ENCODE measurements at places on chromosomes 11 and 22. TPM values are rescaled to one million over a fixed set of nuclear protein-coding genes. Genes with fewer than 3 reads are reported as not detected.

Gene SCN4B
- 0.14 TPM for polyA plus RNA-seq

Gene KRTAP5-9
- polyA plus RNA-seq: 0.33 TPM

Gene ASRGL1
- polyA plus RNA-seq: 2.9 TPM

Gene HEPN1
- polyA plus RNA-seq: not detected

Gene NEU3
- 6.1 TPM for polyA plus RNA-seq

- no peak overlapping the region for H3K4me3 ChIP-seq
- H3K27me3 ChIP-seq: no peaks in the 10 kb centered on the region
- H3K36me3 ChIP-seq: no peaks in the 10 kb centered on the region
- no peaks in the 10 kb centered on the region for H3K4me1 ChIP-seq
Observed at GRCh38 chr11:115222218-115222862, 281.9 kb downstream of the CADM1 start.

DNA sequence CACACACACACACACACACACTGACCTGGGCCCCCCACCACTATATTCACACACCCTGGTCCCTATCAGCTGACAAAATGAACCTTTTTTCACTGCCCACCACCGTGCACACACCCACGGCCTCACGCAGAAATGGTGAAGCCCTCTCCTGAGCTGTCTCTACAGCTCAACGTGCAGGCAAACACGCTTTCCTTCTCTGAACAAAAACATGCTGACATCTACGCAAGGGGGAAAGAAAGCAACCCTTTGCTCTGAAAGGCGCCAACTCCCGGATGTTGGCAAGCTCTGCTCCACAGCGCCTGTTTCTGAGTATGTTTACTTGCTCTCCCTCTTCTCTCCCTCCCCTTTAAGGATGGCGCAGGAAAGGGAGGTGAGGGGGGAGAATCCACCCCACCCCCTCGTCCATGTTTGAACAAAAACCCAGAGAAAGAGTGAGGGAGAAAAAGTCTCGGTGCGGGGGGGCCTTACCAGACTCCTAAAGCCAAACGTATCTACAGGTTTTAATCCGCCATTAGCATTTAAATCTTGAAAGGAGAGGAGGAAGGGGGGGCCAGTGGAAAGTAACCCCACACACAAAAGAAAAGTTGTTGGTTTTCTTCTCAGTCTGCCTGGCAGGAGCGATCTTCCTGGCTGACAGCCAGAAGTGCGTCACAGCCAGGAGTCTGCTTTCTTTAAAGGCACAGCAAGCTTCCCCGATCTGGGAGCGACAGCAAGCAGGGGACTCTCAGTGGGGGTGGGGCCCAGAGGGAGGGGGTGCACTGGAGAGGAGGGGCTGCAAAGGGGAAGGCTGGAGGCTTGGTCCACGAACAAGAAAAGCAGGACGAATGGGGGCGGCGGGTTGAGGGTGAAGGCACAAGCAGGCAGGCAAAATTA, 39.6 kb downstream of the NUMA1 start:
- peaks cover 46% of the 10 kb centered on the region for H3K4me1 ChIP-seq
- DNase-seq: peak; percentile 93
- H3K27me3 ChIP-seq: no peaks in the 10 kb centered on the region
- H3K27ac ChIP-seq: peak overlapping the region; percentile 90

DNA sequence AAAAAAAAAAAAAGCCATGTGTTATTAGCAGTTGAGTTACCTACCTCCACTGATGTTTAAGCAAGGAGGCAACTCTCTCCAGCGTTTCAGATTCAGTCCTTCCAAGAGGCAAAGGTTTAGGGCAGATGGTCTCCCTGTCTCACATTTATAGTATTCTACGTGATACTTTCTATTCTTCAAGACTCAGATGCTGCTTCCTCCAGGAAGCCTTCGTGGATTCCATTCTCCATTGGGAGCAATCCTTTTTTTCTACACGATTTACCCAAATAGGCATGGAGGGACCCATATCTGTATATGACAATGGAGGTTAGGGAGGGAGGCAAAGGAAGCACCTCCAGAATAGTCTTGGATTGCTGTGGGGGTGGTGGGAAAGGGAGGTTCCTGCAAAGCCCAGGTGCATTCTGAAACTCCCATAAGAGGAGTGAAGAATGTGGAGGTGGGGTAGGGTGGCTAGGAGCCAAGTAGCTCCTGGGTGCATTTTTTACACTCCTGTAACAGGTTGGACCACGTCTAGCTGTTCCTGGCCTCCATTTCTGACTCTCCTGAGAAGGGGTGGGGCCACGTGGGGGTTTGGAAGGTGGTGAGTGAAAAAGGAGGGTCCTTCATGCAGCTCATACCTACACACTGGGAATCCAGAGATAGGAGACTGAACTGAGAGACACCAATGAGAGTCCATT, 16.2 kb downstream of the YPEL4 start:
- peaks cover 6% of the 10 kb centered on the region for H3K4me1 ChIP-seq
- no peaks in the 10 kb centered on the region for H3K36me3 ChIP-seq
- H3K27me3 ChIP-seq: no peaks in the 10 kb centered on the region
- no peak overlapping the region for H3K4me3 ChIP-seq
- no peak overlapping the region for H3K27ac ChIP-seq

DNA sequence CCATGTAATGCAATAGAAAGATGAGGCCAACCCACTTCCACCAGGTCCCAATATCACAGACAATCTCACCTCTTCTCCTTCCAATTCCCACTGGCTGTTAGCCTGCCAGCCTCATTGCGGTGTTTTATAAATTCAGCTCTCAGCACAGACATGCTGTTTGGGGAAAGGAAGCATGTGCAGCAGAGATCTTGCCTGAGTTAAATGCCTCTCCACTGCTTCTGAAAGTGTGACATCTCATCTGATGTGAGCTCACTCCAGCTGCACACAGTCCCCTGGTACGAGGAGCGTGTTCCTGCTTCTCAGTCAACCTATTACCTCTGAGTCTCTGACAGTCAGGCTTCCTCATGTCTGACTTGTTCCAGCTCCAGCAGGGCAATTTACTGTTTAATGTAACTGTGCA, 122.7 kb upstream of the GUCY1A2 start:
- no peak for DNase-seq
- H3K4me3 ChIP-seq: no peak overlapping the region
- no peaks in the 10 kb centered on the region for H3K27me3 ChIP-seq
- H3K27ac ChIP-seq: no peak overlapping the region

DNA sequence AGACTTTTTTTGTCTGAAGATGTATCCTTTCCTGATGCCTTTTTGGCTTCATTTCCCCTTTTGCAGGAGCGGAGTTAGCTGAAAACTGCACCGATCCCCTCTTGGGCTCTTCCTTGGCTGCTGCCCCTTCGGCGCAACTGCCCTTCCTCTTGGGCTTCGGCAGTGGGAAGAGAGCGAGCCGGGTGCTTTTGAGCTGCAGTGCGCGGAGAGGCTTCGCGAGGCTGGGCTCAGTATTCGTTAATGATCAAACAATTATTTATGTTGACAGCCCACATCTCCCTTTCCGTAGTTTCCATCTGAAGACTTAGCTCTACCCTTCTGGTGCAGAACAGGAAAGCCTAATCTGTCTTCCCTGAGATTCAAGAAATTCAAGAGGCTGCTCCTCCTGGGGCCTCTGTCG, 170.8 kb downstream of the CSNK2A3 start:
- no peak overlapping the region for H3K4me3 ChIP-seq
- no peak for DNase-seq
- no peaks in the 10 kb centered on the region for H3K4me1 ChIP-seq
- no peaks in the 10 kb centered on the region for H3K36me3 ChIP-seq
- peaks cover 10% of the 10 kb centered on the region for H3K27me3 ChIP-seq
- H3K27ac ChIP-seq: no peak overlapping the region

- no peak for DNase-seq
- no peak overlapping the region for H3K4me3 ChIP-seq
- H3K27me3 ChIP-seq: no peaks in the 10 kb centered on the region
Observed at GRCh38 chr11:93694109-93694508, 32.6 kb downstream of the CEP295 start.
